ENCODE measurements at places on chromosomes 16 and 17.
A peak's percentile ranks its signal among the peaks of the same experiment; 100 is the strongest.

DNA sequence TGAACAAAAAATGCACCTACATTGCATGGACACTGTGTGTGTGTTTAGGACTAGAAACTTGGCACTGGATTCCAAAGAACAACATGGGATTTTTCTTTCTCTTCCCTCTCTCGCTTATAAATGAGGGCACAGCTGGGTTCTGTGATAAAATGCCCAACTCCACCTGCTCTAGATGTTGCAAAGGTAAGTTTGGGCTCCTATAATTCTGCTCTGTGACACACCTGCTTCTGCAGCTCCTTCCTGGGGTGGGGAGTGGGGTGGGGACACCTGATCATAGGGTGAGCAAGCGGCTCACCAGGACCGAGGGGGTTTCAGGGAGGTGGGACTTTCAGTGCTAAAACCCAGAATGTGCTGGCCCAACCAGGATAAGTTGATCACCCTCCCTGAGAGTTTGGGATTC is 104.3 kb downstream of the AXIN2 start:
- peaks cover 35% of the 10 kb centered on the region for H3K27me3 ChIP-seq
- H3K27ac ChIP-seq: no peak overlapping the region
- H3K36me3 ChIP-seq: no peaks in the 10 kb centered on the region
- no peaks in the 10 kb centered on the region for H3K4me1 ChIP-seq

GRCh38 chr16:718922-719321 is 2.0 kb upstream of the ANTKMT start:
- peak overlapping the region; percentile 84 for H3K4me3 ChIP-seq
- H3K36me3 ChIP-seq: peaks cover 82% of the 10 kb centered on the region
- no peak for DNase-seq

DNA sequence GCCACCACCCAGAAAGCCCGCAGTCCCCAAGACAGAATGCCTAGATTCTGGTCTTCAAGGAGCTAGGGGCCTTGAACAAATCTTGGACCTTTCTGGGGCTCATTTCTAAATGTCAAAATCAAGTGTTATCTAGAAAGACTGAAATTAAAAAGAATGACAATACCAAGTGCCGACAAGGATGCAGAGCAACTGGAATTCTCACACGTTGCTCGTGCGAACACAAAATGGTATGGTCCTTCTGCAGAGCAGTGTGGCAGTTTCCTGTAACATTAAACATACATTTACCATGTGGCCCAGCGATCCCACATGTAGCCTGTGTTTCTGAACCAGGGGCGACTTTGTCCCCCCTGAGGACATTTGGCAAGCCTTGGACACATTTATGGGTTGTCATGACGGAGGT is 137.9 kb downstream of the GAS7 start:
- no peak overlapping the region for H3K27ac ChIP-seq
- no peaks in the 10 kb centered on the region for H3K36me3 ChIP-seq
- no peak for DNase-seq
- H3K4me1 ChIP-seq: no peaks in the 10 kb centered on the region
- H3K4me3 ChIP-seq: no peak overlapping the region
- peaks cover 4% of the 10 kb centered on the region for H3K27me3 ChIP-seq

- no peak overlapping the region for H3K27ac ChIP-seq
- H3K27me3 ChIP-seq: no peaks in the 10 kb centered on the region
- peaks cover 15% of the 10 kb centered on the region for H3K4me1 ChIP-seq
Observed at GRCh38 chr17:48843187-48843900, 12.5 kb downstream of the CALCOCO2 start.

- no peaks in the 10 kb centered on the region for H3K36me3 ChIP-seq
- H3K27me3 ChIP-seq: no peaks in the 10 kb centered on the region
- DNase-seq: no peak
- H3K4me1 ChIP-seq: no peaks in the 10 kb centered on the region
Observed at GRCh38 chr16:78961464-78961863, 639.1 kb downstream of the MAF start.

DNA sequence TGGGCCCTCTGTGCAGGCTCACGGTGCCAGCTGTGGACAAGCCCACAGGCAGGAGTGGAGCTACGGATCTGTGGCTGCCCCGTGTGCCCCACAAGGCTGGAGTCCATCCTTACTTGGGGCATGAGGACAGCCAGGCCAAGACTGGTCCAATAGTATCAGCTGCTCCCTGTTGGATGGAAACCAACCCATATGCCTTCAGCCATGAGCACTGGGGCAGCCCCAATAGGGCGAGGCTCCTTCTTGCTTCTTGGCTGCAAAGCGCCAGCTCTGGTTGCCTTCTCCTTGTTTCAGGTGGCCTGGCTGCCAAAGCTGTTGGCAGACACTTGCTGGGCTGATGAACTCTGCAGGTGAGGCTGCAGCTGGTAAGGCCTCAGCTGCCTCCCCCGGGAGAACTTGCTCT is 188.0 kb downstream of the ENGASE start:
- H3K36me3 ChIP-seq: peaks cover 5% of the 10 kb centered on the region
- H3K4me1 ChIP-seq: no peaks in the 10 kb centered on the region
- peaks cover 99% of the 10 kb centered on the region for H3K27me3 ChIP-seq
